Mucosa of descending colon (tissue), 3 donors: ENCODE measurements at places on chromosomes 5 and 9.

- no peak for DNase-seq
Measured at GRCh38 chr9:15531380-15531779, 20.6 kb upstream of the PSIP1 start.

DNA sequence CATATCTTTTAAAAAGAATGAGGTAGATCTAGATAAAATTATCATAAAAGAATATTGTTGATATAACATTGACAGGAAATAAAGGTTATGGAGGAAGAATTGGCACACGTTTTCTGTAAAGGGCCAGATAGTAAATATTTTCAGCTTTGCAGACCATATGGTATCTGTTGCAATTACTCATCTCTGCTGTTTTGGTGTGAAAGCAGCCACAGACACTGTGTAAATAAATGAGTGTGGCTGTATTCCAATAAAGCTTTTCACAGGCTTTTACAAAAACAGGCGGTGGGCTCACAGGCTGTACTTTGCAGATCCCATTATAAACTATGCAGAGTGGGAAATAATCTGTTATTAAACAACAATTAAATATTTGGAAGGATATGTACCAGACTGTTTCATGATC is 87.4 kb downstream of the SGCD start:
- DNase-seq: no peak

- no peak for DNase-seq
Measured at GRCh38 chr9:4138781-4139180, 161.1 kb downstream of the GLIS3 start.

DNA sequence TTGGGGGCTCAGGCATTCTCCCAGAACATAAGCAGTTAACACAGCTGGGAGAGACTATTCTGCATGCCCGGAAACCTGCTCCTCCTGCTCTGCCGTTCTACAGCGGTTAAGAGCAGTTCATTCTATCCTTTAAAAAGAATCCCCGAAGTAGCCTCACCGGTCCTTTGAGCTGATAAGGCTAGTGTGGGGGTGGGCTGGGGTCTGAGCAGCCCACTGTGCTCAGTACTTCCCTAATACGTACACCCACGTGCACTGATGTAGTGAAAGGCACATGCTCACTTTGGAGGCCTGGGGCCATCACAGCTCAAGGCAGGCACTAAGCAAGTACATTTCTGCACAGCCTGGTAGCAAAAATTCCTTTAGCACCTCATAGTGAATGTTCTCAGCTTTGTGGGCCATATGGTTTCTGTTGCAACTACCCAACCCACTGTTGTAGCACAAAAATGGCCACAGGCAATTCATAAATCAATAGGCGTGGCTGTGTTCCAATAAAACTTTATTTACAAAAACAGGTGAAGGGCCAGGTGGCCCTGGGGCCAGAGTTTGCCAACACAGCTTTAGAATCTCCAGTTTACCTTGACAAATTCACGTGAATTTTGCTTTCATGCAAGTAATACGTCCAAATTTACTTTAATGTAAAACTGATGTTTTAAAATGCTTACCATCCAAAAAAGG is 136.4 kb downstream of the ZNF354C start:
- no peak for DNase-seq
